Stimulated activated effector memory CD8-positive, alpha-beta T cell treated with anti-CD3 and anti-CD28 coated beads, Interleukin-12 subunit alpha, Interleukin-12 subunit beta, amount 100 ng/mL, for 72 hours (primary cell): ENCODE measurements at places on chromosomes 12 and 14.

DNA sequence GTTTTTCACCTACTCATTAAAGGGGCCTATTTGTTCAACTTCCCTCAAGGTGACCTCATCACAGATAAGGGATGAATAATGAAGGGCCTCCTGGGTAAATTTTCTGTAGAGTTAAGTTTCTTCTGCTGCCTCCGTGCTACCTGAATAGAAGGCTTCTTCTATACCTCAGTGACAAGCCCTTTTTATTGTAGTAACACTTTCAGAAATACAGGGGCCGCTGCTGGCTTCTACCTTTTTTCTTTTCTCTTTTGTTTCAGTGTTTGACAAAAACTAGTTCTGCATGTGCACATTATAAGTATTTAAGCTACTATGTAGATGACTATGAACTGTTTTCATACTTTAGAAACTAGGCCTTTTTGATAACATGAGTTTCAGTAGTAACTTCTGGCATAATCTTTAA is 207.0 kb downstream of the NAV3 start:
- no peak for DNase-seq

- no peak for DNase-seq
These were observed 54.8 kb downstream of the NFKBIA start for GRCh38 chr14:35349496-35350365.

GRCh38 chr14:61391119-61391518 is 69.7 kb downstream of the PRKCH start:
- DNase-seq = no peak

GRCh38 chr14:89184952-89185351 is 232.1 kb downstream of the FOXN3 start:
- DNase-seq = no peak

- no peak for DNase-seq
These were observed 232.7 kb downstream of the SEC23A start for GRCh38 chr14:38870296-38870836.

- DNase-seq = no peak
These were observed 83.2 kb downstream of the HMGA2 start for GRCh38 chr12:65907513-65907912.

GRCh38 chr14:33450416-33450815 is 500.5 kb downstream of the EGLN3 start:
- no peak for DNase-seq

GRCh38 chr12:92136026-92136730 is 9.5 kb downstream of the BTG1 start:
- DNase-seq = no peak

- no peak for DNase-seq
These were observed 71.3 kb upstream of the PSMA6 start for GRCh38 chr14:35220920-35221319.

GRCh38 chr12:20808521-20808920 is 2.0 kb upstream of the SLCO1B3 start:
- no peak for DNase-seq

DNA sequence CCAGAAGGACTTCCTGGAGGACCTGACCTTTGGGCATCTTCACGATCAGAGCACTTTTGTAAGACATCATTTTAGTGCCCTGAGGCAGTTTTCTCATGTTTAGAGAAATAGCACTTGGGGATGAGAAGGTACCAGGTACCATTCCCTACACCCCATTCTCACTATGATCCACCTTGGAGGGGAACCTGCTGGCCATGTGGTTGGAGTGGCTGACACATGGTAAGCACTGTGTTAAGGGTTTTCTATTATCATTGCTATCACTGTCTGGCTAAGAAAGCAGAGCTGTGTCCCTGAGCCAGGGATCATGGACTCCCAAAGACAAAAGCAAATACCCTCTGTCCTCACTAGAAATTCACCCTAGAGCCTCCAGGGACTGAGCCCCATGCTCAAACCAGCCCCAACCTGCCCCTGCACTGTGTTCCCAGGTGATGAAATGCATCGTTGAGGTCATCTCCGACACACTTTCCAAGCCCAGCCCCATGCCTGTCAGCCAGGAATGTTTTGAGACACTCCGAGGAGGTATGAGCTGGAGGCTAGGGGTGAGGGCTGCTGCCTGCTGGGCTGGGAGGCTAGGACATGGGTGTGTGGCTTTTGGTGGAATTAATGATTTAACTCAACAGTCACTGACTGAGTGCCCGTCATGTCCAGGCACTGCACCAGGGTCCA is 3.4 kb downstream of the CHGA start:
- no peak for DNase-seq

- DNase-seq = no peak
These were observed 388.5 kb downstream of the AACS start for GRCh38 chr12:125453751-125454150.

- DNase-seq = no peak
These were observed 41.1 kb downstream of the CACNA2D4 start for GRCh38 chr12:1877169-1877878.

DNA sequence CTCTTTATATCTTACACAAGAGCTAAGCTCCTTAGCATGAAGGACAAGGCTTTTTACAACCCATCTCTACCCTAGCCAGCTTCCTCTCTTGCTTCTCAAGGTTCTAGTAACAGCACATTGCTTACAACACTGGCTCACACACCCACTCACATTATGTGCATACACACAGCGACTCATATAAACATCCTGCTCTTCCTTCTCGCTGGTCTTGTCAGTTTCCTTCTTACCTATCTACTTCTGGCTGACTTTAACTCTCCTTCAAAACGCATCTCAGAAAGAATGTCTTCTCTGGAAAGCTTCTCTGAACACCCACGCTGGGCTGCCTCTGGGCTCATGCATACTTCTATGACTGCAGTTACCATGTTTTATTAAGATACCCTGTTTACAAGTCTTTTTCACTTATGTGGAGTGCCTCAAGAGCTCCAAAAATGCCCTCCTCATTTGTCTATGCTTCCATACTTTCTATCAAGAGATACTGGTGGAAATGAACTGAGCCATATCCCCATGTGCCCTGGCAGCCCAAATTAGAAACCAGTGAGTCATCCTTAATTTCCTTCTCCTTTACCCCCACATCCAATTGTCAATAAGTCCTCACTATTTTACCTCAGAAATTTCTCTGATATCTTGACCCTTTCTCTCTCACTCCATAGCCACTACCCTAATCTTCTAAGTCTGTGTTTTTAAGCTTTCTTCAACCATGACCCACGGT is 126.9 kb upstream of the KRAS start:
- no peak for DNase-seq

- no peak for DNase-seq
These were observed 11.9 kb downstream of the NRDE2 start for GRCh38 chr14:90319634-90320541.

GRCh38 chr14:68586896-68587751 is 205.7 kb downstream of the ZFP36L1 start:
- DNase-seq = no peak

DNA sequence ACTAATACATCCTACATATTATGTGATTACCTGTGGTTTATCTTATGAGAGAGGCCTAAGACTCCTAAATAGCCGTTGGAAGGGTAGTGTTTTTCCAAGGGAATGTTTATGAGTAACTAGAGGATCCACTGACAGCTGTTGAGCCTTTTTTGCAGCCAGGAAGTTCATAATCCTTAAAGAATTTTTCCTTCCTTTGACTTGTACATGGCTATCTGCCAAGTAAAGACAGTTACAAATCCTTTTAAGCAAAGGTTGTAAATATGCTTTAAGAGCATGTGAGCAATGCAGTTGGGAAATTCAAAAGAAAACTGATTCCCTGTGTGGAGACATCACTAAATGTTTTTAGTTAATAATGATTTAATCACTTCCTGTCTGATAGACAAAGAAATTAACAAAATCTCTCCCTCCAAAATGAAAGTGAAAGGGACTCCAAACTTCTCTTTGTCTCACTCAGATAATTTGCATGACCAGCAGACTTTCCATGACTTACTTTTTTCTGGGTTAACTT is 333.8 kb downstream of the PDZRN4 start:
- no peak for DNase-seq

- no peak for DNase-seq
These were observed 141.3 kb downstream of the CALM1 start for GRCh38 chr14:90538095-90538494.

GRCh38 chr12:74790931-74791330 is 253.3 kb downstream of the ATXN7L3B start:
- no peak for DNase-seq

- DNase-seq = no peak
These were observed 179.2 kb upstream of the DCN start for GRCh38 chr12:91361864-91362263.

DNA sequence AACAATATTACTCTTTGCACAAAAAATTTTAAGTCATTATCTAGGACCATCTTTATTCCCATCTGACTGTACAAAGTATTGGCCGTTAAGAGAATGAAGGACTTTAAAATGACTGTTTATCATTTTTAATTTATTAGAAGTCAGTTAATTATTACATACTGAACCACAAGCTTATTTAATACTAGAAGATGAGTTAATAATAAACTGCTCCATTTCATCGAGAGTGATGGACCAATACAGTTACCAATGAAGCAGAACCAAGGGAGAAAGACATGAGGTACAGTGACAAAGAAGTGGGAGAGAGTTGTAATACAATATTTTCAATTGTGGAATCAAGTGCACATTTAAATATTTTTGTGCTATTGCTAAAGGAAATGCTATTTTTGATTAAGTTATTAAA is 83.3 kb downstream of the PTPRO start:
- no peak for DNase-seq

GRCh38 chr12:115762936-115763335 is 514.6 kb downstream of the MED13L start:
- DNase-seq = no peak

GRCh38 chr12:55974308-55974730 is 441 bp downstream of the RAB5B start:
- DNase-seq = no peak

DNA sequence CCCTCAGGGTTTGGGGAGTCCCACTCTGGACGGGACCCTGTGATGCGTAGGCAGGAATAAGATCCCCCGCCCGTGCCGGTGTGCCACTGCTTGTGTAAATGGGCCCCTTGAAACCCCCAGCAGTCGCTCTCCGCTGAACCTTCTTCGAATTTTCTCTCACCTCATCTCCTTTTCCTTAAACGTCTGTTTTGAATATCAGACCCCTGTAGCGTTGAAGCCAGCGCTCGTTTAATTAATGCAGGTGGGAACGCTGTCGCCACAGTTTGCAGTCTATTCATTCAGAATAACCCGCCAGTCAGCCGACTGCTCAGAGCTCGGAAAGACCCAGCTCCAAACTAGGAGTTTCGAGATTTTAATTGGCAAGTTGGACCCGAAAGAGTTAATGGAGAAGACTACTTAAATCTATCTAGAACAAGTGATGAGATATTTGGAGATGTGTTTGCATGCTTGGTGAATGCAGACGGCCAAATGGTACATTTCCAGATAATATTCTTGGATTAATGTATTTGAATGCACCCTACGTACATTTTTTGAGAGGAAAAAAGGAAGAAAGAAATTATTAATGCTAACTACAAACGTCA is 739 bp upstream of the PPP2R5E start:
- DNase-seq = no peak

DNA sequence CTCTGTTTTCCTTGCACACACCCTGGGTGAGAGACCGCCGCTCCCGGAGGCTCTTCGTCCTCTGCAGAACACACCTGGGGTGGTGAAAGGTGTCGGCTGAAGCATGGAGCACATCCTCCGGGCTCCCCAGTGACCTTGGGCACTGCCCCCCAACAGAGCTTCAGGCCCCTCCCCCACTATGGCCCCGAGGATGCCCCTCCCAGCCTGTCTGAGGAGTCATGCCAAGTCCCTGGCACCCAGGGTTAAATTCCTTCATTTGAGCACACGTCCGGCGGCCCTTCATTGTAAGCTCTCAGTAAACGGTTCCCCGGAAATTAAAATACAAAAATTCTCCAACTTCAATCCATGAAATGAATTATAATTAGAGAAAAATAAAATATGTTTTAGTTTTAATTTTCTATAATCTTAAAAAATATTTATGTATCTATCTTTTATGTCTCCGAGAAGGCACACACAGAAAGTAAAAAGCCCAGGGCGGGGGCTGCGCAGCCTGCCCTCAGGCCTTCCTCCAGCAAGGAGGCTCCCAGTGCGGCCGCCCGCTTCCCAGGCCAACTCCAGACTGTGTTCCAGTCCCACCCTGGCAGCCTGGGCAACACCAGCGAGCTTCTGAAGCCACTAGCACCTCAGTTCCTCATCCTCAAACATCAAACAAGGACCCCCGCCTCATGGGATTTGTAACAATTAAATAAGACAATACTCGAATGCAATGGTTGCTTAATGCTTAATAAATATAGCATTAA is 63.5 kb downstream of the TMEM132D start:
- no peak for DNase-seq

DNA sequence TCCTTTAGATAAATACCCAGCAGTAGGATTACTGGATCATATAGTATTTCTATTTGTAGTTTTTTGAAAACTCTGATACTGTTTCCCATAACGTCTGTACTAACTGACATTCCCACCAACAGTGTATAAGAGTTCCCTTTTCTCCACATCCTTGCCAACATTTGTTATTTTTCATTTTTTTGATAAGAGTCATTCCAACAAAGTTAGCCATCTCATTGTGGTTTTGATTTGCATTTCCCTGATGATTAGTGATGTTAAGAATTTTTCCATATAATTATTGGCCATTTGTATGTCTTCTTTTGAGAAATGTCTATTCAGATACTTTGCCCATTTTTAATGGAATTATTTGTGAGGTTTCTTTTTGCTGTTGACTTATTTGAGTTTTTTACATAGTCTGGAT is 486.0 kb downstream of the FLRT2 start:
- no peak for DNase-seq

DNA sequence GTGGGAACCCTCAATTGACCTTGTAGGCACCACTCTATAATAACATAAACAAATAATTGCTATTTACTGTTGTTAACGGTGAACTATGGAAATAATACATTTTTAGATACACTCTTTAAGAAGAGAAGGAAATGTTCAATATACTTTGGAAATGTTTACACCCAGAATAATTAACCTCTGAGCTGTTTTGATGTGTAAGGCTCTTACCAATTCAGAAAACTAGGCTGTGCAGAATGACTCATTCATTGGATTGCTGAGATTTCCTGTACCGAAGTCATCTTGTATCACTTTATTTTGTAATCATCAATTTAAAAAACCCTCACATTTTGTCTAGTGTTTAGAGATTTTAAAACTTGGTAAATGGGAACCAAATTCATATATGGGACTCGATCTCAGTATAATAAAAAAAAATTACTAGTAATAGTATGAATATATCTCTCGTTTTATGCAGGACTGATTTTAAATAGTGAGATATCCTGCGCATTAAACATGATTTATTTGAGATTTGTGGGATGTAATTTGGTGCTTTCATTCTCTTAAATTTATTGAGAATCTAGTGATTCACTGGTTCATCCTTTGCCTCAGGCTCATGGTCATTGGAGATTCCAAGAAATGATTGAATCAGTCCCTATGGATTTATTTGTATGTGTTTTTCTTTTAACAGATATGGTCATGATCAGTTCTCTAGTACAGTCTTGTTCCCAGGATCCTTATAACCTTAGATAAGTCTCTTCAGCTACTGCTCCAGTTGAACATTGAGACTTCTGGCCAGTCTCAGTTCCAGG is 3.9 kb downstream of the SAMD4A start:
- DNase-seq = no peak

- no peak for DNase-seq
These were observed 31.6 kb upstream of the NUDT14 start for GRCh38 chr14:105212541-105213300.

GRCh38 chr12:51028126-51028812 is 2.1 kb upstream of the SLC11A2 start:
- no peak for DNase-seq

- no peak for DNase-seq
These were observed 60.6 kb downstream of the MARK3 start for GRCh38 chr14:103445806-103446205.
